SK-N-MC (cell line): ENCODE measurements at places on chromosomes 1 and 21.
A peak's percentile ranks its signal among the peaks of the same experiment; 100 is the strongest.

DNA sequence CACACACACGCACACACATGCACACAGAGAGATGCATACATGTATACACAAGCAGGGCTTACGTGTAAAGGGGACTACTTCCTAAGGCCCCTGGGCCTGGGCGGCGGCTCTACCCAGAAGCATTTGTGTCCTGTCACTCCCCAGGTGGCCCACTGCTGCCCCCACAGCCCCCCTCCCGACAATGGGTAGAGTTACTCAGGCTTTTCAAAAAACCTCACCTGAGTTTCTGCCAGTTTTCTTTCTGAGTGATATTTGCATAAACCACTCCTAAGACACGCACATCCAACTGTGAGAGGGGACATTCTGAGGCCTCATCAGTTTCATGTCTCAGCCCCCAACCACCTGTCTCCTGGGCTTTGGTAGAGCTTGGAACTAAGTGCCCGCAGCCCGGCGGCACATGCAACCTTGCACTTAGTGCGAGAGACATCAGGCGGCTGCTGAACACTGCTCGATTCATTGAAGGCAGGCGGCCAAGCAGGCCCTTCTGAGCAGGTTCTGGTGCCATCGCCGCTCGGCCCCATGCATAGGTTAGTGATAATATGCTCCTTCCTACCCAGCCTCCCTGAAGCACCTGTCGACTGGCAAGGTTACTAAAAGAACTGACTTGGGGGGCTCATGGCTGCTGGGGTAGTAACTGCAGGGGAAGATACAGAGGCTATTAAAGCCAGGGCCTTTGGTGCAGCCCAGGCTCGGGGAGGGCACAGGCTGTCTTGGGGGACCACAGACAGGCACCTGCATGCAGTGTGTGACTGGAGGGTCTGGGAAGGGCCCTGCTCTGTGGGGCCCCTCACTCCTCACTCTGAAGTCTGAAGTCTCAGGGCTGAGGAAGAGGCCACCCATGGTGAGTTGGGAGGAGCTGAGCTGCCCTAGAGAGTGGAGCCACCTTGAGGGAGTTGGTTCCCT lies 364.2 kb upstream of the VAMP3 start:
- no peak for DNase-seq

GRCh38 chr21:35035116-35035515 lies 14.0 kb downstream of the RUNX1 start:
- DNase-seq = no peak

DNA sequence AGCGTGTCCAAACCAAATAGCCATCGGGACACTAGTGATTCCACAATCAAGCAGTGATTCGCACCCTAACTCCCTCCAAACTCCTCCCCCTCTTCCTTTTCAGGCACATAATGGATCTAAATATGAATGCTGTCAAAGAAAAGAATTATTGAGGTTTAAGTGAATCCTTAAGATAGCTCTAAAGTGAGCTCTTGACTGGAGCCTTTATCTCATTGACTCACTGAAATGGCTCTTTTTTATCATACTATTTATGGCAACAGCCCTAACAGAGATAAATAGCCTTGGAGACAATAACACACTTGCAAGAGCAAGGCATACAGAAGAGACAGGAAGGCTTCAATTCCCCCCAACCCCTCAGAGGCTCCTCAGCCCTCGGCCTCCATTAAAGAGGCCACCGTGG lies 143.3 kb downstream of the PLXNA2 start:
- DNase-seq = no peak

GRCh38 chr1:23341931-23342692 lies 2.0 kb downstream of the HNRNPR start:
- no peak for DNase-seq

- no peak for DNase-seq
These were observed 56.9 kb downstream of the TRIM11 start for GRCh38 chr1:228349701-228350171.

DNA sequence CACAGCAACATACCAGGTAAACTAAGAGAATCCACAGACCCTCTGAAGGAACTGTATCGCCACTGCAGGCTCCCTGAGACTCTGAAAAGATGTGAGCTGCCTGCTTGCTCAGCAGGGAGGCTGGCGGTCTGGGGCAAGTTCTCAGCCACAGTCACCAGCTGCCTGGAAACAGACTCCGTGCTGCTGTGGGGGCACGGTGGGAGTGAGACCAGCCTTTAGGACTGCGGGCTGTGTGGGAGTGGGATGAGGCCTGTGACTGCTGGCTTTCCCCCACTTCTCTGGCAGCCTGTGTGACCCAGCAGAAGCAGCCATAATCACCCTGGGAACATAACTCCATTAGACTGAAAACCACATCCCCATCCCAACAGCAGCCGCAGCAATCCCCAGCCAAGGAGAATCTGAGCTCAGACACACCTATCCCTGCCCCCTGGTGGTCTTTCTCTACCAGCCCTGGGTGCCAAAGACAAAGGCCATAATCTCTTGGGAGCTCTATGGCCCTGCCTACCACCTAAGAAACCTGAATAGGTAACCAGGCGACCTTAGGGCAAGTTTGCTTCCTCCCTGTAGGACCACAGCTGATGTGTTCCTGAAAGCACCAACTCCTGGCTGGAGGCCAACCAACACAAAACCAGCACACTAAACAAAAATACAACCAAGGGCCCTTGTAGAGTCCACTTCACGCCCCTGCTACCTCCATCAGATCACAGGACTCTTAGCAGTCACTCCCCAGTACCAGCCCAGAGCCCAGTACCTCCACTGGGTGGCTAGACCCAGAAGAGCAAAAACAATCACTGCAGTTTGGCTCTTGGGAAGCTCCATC lies 151.5 kb downstream of the SMYD3 start:
- DNase-seq = no peak

GRCh38 chr1:21926814-21927532 lies 10.1 kb downstream of the HSPG2 start:
- DNase-seq = no peak

DNA sequence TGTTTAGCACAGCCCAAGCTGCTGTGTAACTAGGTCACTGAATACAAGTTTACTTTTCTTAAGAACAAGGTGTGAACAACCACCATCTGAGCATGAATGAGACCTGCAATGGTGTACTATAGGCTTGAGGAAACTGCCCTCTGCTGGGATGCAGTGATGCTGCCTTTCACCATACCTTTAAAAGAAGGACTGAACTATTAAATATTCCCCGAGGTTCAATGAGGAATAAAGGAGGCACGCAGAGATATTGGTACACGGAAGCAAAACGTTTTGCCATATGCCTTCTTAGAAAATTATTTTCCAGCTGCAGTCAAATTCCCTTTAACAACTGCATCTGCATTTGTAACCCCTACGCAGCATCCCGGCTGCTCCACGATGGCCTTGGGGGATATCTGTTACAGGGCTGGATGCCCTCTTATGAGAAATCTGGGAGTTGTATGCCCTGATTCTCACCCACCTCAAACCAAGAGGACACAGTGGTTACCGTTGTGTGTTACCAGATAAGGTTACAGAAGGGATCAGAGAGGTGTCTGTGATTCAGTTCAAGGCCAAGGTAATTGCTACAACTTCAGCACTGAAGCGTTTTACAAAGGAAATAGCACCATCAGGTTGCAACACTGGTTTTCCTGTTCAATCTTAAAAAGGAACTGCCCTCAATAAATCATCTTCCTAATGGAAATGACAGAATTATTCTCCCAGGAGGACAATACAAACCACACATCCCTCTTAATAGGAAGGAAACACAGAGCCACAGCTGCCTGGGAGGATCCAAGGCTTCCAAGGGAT lies 470.5 kb downstream of the LTN1 start:
- peak; percentile 51 for DNase-seq

GRCh38 chr1:107515702-107516101 lies 374.9 kb downstream of the NTNG1 start:
- DNase-seq = no peak

- DNase-seq = no peak
These were observed 14.6 kb downstream of the MTX1 start for GRCh38 chr1:155223047-155223446.

DNA sequence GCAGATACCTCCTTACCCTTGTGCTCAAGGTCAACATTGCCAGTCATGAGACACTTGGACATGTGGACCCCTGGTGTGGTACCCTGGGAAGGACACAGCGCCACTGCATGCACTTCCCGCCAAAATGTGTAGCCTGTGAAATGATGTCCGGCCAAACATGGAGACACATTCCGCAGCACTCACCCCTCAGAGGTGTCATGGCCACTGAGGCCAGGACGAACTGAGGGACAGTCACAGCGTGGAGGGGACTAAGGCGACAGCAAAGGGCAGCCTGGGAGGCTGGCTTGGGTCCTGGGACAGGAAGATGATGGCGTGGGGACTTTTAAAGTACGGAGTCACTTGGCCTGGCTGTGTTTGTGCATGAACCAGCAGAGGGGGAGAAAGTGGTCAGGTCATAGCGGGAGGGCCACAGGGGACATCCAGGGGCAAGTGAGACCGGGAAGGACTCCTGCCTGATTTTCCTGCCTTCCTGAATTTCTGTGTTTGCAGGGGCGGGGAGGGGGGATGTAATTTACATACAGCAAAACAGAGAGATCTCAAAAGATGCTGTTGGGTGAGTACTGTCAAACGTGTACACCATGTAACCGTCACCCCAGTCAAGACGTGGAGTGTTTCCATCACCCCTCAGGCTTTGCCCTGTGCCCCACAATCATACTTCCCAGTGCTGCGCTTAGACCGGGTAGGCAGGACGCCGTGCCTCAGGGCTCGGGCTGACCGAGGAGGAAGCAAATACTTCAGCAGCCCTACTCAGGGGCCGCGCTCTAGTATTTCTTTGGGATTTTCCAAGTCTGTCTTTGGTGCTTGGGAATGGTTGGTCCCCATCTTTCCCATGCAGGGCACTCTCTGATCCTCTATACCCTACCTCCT lies 45.2 kb downstream of the WDR4 start:
- no peak for DNase-seq

GRCh38 chr1:8016210-8016894 lies 9.8 kb downstream of the ERRFI1 start:
- no peak for DNase-seq

DNA sequence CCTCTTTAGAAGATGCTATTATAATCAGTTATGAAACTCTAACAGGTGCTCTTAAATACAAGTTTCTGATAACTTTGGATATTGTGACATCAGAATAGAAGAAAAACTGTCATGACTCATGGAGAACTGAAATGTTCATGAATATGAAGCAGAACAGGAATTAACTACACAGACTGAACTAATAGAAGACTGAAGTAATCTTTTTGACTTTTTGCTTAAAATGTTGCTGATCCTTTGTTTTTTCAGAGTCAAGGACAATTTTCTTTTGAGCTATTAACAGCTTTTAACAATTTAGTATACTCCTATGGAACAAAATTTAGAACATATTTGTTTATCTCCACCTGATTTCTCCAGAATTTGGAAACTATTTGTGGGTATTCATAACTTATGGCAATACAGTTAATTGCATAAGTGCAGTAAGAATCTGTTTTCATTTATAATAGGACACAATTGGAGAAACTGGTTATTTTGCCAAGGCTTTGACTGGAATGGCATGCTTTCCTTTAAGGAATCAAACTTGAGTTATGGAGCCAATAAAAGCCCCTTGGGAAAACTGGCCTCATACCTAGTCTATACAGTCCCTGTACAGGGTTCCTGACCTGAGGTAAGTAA lies 18.7 kb upstream of the PLA2G5 start:
- no peak for DNase-seq

DNA sequence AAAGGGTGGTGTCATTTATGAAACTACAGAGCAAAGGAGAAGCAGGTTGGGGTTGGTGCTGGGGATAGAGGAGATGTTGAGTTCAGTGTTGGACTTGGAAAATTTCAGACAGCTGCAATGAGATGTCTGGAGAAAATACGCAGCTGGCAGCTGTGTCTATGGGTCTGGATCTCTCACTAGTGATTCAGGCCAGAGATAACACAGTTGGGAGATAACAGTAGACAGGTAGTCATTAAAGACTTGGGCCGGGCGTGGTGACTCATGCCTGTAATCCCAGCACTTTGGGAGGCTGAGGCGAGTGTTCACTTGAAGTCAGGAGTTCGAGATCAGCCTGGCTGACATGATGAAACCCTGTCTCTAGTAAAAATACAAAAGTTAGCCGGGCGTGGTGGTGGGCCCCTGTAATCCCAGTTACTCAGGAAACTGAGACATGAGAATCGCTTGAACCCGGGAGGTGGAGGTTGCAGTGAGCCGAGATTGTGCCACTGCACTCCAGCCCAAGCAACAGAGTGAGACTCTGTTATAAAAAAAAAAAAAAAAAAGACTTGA lies 2.5 kb upstream of the TFAP2E start:
- no peak for DNase-seq

GRCh38 chr1:15122331-15122730 lies 31.2 kb upstream of the TMEM51 start:
- no peak for DNase-seq

DNA sequence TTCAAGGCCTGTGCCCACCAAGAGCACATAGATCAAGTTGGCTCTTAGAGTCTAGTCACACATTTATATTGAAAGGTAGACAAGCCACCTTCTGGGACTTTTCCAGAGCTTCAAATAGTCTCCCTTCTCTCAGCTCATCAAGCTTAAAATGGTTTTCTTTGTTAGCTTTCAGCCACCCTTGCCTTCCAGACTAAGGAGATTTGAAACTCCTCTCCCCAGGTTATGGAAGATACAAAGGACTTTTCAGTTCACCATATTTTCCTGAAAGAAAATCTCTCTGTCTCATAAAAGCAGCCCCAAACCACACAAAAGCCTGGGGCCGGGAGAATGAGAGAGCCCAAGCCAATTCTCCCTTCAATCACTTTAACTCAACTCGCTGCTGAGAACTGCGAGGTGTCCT lies 134.1 kb downstream of the ZC3H11B start:
- no peak for DNase-seq
